WTC11 (cell line): ENCODE measurements at places on chromosomes 2 and 18.

DNA sequence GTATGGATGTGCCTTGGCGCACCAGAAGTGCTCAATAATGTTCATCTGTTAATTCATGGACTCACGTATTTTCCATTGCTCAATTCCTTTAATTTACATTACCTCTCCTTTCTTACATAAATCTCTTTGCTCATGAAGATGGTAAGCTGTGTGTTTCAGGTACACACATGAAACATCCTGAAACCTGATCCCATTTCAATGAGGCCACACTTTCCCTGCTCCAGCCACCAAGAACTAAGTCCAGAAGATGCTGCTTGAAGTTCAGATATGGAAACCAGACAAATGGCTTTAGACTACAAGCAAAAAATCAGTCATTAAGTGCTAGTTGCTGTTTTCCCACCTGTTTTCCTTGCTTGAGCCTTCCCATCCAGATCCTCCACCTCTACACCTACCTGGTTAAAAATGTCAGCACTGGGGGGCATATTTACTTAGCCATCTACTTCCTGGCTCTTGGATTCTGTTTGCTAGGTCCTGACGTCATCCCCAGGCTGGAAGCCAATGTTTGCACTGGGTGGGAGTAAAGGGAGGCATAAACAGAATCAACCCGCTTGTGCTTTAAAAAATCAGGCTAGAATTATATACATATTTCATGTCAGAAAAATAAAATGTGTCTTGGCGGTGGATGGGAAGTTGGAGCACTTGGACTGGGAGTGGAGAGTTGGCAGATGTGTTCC, 309.7 kb downstream of the OSR1 start:
- no peak for DNase-seq

DNA sequence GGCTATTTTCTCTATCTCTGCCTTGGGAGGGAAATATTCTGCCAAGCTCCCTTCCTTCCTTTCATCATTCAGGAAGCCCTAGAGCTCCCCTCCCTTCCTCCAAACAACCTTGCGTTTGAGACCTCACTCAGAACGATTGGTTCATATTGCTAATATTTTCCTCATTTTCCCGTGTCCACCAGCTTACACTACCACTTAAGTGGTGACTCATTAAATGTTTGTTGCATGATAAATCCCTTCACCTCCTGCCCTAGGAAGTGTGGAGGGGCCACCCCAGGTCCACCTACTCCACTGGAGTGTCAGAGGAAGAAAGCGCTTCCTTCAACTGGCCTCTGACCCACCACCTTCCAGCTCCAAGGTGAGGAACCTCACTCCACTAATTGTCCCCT, 2.3 kb upstream of the LPIN2 start:
- no peak for DNase-seq

DNA sequence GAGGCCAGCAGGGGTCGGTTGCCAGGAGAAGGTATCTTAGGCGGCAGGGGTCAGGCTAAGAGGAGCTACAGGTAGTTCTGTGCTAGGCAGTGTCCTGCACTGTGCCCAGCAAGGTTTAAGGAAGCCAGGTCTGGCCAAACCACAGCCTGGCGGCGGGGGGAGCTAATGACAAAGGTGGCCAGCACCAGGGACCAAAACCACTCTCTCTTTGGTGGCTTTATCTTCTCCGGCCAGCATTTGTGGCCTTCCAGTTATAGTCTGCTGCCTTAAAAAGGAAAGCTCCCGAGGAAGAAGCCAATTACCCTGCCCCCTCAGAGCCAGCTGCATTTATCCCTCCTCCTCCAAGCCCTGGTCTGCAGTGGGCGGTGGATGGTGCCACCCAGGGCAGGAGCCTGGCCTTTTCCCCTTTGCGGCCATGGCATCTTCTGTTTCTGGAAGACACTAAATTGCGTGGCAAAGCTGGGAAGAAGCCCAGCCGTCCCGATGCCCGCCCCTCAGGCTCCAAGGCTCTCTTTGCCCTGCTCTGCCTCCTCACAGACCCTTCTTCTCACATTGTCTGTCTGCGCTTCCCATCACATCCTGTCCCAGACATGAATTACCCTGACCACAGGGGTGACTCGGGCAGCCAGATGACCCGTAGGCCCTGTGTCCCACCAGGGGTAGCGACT, 94.6 kb downstream of the EN1 start:
- DNase-seq, result no peak

- no peak for DNase-seq
Observed at GRCh38 chr2:46231721-46232120, 65.5 kb upstream of the EPAS1 start.

- peak; percentile 16 for DNase-seq
Observed at GRCh38 chr18:45916302-45916701, 50.8 kb downstream of the EPG5 start.

DNA sequence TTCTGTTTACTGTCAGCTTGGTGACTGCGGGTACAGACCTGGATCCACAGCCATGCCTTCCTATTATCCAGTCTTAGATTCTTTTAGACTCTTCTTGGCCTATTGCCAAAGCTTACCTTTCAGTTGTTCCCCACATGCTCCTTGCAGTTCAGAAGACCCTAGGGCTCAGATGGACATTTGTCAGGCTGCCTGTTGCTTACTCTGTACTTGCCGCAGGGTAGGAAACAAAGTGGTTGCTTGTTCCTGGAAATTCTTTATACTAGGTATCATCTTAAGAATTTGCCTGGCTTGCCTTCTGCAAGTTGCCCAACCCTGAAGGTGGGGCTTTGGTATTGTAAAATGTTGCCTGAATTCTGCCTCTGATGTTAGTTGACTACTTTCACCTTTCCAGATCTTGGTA, 24.4 kb downstream of the CD28 start:
- DNase-seq, result no peak

GRCh38 chr2:98476192-98476868, 31.7 kb downstream of the INPP4A start:
- DNase-seq, result no peak

DNA sequence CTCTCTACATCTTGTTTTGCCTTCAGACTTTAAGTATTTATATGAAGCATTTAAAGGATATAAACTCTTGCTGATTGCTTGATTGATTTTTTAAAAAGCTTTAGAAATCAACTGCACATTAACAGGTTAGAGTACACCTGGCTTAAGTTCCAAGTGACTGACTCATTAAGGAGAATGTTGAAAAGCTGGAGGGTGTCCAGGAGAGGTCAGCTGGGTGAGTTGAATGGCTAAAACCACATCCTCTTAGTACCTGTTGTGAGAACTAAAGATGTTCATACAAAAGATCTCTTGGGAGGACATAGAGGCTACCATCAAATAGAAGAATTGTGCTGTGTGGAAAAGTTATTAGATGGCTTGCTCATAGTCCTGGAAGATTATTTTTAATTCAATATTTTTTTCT, 206.8 kb downstream of the TXNL1 start:
- no peak for DNase-seq

GRCh38 chr2:161228511-161229240, 68.4 kb downstream of the TANK start:
- no peak for DNase-seq

DNA sequence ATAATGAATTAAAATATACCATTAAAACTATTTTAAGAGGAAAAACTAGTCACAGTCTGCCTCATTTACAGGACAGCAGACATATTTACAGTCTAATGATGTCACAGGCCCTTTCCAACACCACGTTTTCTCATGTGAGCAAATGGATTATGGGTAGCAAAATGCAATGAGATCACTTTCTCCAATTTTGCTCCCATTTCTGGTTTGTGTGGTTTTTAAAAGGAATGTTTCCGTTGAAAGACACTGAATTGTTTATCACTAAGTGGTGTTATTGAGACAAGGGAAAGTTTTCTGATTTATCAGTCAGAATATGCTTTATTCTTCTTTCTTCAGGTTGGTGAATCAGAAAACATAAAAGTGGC, 11.4 kb upstream of the NR4A2 start:
- no peak for DNase-seq

DNA sequence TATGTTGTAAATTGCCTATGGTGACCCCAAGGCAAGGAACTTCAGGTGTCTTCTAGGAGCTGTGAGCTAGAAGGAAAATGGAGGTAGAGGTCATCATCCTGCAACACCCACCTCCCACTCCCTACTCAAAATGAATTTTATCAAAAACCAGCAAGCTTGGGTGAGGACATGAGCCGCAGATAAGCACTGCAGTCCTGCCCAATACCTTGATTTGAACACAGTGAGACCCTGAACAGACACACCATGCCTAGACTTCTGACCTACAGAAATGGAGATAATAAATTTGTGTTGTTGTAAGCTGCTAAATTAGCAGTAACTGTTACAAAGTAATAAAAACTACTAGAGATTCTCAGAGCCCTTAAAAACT, 13.4 kb downstream of the MEX3C start:
- no peak for DNase-seq

DNA sequence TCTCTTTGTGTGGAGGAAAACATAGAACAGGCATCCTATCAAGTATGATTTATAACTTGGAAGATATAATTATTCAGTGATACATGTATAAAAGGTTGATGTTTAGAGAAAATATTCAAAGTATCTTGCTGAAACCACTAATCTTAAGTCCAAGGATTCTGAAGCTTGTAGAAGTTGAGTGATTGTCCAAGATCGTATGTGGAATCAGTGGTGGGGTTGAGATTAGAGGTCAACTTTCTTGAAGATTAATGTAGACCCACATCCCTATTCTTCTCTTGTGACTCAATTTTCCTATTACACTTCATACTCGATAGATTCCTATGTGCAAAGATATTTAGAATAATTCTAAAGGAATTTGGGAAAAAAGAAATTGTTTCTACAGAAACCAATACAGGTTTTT, 1565.9 kb upstream of the ACVR2A start:
- no peak for DNase-seq
